Pons (tissue), 1 donor: ENCODE measurements at places on chromosomes 2 and 18.

GRCh38 chr18:59264651-59265245 lies 8.5 kb downstream of the RAX start:
- DNase-seq = no peak

DNA sequence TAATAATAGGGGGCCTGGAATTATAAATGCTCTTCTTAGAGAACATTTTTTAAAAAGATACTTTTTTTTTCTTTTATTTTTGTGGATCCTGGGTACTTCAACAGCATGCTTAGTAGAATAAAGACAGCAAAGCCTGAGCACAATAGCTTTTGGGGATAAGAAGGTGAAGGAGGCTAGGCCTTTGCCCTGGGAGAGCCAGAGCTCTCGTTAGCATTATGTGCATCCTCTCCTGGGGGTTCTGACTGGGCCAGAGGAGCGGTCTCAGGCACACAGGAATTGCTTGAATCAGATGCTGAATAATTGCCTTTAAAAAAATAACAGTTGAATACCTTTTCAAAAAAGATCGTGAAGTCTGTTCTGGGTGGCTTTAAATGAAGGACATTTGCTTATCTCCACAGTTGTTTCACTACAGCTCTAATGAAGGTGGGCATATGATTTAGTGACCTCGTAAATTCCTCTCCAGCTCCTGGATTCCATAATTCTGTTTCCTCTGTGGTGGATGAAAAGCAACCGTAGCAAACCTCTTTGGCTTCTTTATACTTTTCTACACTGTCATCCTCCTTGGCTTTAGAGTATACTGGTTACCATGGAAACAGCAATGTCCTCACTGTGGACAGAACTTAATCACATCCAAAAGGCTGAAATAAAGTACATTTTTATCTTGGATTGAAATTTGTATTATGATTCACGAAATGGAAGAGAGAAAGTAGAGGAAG lies 133.8 kb downstream of the MAIP1 start:
- DNase-seq = no peak

GRCh38 chr18:59386909-59387686 lies 28.0 kb upstream of the LMAN1 start:
- DNase-seq = no peak

GRCh38 chr2:160687629-160688028 lies 194.0 kb upstream of the RBMS1 start:
- no peak for DNase-seq

DNA sequence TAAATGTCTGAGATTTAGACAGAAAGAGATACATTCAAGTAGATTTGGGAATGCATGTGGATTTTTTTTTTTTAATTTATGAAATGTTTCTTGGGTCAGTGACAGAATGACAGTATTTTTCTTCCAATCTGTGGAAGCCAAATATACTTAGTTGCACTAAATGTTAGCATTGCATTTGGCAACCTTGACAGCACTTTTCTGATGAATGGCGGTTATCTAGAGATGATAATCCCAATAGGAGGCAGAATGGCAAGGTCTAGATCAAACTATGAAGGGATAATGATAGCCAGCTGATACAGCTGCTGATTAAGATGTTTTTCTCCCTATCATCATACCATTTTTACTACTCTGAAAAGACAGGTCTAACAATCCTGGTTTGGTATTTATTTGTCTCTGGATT lies 174.5 kb upstream of the STON1 start:
- DNase-seq = no peak

GRCh38 chr2:120503793-120504571 lies 158.0 kb downstream of the INHBB start:
- no peak for DNase-seq
